Naive thymus-derived CD4-positive, alpha-beta T cell (primary cell): ENCODE measurements at places on chromosomes 7 and 10. TPM values are rescaled to one million over a fixed set of nuclear protein-coding genes. Genes with fewer than 3 reads are reported as not detected.

- no peak overlapping the region for H3K27ac ChIP-seq
- H3K4me3 ChIP-seq = no peak overlapping the region
- no peaks in the 10 kb centered on the region for H3K4me1 ChIP-seq
- no peaks in the 10 kb centered on the region for H3K27me3 ChIP-seq
These were observed 52.5 kb downstream of the SLC25A13 start for GRCh38 chr7:96269246-96269994.

Gene ICA1
- total RNA-seq = 0.74 and 3.3 TPM in 2 replicates

Gene CPA2
- not detected in 2 replicates for total RNA-seq

DNA sequence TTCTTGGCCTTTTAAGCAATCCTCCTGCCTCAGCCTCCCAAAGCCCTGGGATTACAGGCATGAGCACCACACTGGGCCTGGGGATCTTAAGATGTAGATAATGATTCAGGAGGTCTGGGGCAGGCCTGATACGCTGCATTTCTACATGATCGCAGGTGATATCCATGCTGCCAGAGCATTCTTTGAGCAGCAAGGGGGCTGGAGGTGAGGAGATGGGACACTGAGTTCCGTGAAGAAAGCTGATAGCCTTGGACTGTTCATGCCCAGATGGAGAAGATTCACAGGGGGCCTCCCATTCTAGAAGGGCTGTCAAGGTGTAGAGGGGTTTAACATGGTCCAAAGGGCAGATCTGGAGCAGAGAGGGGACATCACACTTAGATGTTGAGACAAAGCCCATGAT is 480.3 kb downstream of the RPS24 start:
- DNase-seq = no peak
- no peaks in the 10 kb centered on the region for H3K27me3 ChIP-seq
- no peaks in the 10 kb centered on the region for H3K4me1 ChIP-seq
- H3K36me3 ChIP-seq = no peaks in the 10 kb centered on the region
- no peak overlapping the region for H3K27ac ChIP-seq

DNA sequence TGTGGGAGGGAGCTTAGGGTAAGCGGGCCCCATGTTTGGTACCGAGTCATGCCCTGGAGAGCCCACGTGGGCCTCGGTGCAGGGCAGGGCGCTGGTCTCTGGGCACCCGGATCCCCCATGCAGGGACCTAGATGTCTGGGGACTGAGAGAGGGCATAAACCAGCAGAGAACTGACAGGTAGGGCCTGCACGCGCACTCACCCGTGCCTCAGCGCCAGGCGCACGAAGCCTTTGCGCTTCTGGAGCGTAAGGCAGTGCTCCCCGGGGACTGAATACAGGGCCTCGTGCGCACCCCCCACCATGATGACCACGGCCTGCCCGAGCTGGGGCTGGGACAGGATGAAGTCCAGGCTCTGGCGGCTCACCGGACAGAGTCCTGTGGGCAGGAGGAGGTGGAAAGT is 2.8 kb downstream of the MOGAT3 start:
- DNase-seq = no peak
- no peak overlapping the region for H3K4me3 ChIP-seq
- H3K27ac ChIP-seq = no peak overlapping the region
- H3K4me1 ChIP-seq = no peaks in the 10 kb centered on the region
- H3K36me3 ChIP-seq = no peaks in the 10 kb centered on the region
- H3K27me3 ChIP-seq = peaks cover 7% of the 10 kb centered on the region

- no peaks in the 10 kb centered on the region for H3K36me3 ChIP-seq
- H3K4me1 ChIP-seq = no peaks in the 10 kb centered on the region
- no peak for DNase-seq
- H3K27ac ChIP-seq = no peak overlapping the region
These were observed 109.6 kb upstream of the MTPN start for GRCh38 chr7:136086712-136087111.

Gene NODAL
- not detected for total RNA-seq

DNA sequence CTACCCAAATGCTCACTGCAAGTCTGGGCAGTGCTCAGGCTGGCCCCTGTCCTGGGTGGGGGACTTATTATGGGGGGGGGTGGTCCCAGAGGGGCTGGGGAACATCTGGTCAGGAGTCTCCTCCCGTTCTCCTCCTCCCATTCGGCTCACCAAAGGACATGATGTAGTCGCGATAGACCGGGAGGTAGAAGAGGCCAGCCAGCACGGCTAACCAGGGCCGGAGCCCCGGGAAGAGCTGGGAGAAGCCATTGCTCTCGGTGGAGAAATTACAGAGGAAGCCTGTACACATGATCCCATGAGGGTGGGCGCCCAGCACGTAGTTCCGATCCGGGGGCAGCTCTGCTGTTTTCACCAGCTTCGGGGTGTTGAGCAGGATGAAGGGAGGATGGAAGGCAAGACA is 2.4 kb downstream of the MOGAT3 start:
- no peak overlapping the region for H3K27ac ChIP-seq
- no peak overlapping the region for H3K4me3 ChIP-seq
- H3K27me3 ChIP-seq = peaks cover 7% of the 10 kb centered on the region
- no peaks in the 10 kb centered on the region for H3K36me3 ChIP-seq
- peaks cover under 1% of the 10 kb centered on the region for H3K4me1 ChIP-seq
- DNase-seq = no peak

Gene CTNNA3
- total RNA-seq = 0.43 TPM

GRCh38 chr10:55266797-55267196 is 465.8 kb upstream of the PCDH15 start:
- no peaks in the 10 kb centered on the region for H3K4me1 ChIP-seq
- H3K36me3 ChIP-seq = no peaks in the 10 kb centered on the region
- no peak overlapping the region for H3K4me3 ChIP-seq
- H3K27ac ChIP-seq = no peak overlapping the region

Gene CSGALNACT2
- total RNA-seq = 46.6 and 47.3 TPM in 2 replicates

Gene KCND2
- total RNA-seq = not detected in 2 replicates

DNA sequence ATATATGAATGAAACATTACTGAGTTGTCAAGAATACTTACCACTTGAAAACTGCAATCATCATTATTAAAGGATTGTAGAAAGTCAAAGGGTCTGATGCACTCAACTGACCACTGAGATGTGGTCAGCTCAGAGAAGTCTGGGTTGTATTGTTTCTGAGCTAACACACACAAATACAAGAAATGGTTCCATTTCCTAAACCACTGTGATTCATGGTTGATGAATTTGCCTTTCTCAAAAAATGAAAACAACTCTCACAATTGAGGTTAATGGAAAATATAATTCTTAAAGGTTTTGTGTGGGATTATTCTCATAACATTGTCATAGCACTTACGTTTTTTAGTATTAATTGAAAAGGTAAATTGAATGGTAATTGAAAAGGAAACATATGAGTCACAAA is 45.6 kb upstream of the TAS2R16 start:
- no peaks in the 10 kb centered on the region for H3K4me1 ChIP-seq
- DNase-seq = no peak
- no peak overlapping the region for H3K4me3 ChIP-seq
- H3K27me3 ChIP-seq = no peaks in the 10 kb centered on the region

DNA sequence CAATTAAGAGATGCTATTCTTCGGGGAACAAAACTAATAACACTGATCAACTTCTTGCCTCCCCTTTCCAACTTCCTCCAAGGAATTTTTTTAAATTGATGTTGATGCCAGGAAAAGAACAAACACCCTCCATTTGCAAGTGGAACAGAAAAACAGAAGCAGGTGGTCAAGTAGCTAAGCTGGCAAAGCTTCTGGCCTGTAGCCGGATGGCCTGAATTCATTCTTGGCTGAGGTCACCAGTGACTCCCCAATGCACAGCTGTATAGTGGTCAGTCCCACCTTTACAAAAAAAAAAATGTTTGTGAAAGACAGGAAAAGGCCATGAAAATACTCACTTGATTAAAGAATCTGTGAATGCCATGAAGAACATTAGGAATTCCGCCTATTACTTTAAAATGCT is 39.1 kb downstream of the DOCK4 start:
- H3K4me1 ChIP-seq = no peaks in the 10 kb centered on the region
- no peaks in the 10 kb centered on the region for H3K36me3 ChIP-seq
- no peak overlapping the region for H3K4me3 ChIP-seq
- H3K27ac ChIP-seq = no peak overlapping the region
- DNase-seq = no peak

DNA sequence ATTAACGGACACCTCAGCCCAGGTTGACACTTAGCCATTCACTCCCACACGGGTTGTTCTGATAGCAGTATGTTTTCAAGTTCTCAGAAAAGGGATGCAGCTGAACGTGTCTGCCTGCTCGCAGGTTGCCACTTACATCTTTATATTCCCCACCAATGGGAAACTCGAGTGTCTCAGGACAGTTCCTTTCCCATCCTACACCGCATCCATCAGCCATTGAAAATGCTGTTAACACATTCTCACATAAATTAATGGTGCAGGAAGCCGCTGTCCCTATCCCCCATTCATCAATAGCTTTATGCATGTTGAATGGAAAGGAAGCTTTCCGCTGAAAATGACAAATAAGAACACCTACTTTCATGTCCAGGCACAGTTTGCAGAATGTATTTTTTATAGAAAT is 1.7 kb upstream of the FGFR2 start:
- no peaks in the 10 kb centered on the region for H3K36me3 ChIP-seq
- no peaks in the 10 kb centered on the region for H3K27me3 ChIP-seq
- no peaks in the 10 kb centered on the region for H3K4me1 ChIP-seq
- H3K4me3 ChIP-seq = no peak overlapping the region

- no peaks in the 10 kb centered on the region for H3K4me1 ChIP-seq
- H3K27me3 ChIP-seq = no peaks in the 10 kb centered on the region
- H3K4me3 ChIP-seq = no peak overlapping the region
- no peak overlapping the region for H3K27ac ChIP-seq
- H3K36me3 ChIP-seq = no peaks in the 10 kb centered on the region
These were observed 133.9 kb upstream of the NUPR2 start for GRCh38 chr7:56250135-56250534.

- no peaks in the 10 kb centered on the region for H3K4me1 ChIP-seq
- no peaks in the 10 kb centered on the region for H3K27me3 ChIP-seq
- no peak for DNase-seq
- H3K27ac ChIP-seq = no peak overlapping the region
- no peak overlapping the region for H3K4me3 ChIP-seq
These were observed 403.2 kb upstream of the MGMT start for GRCh38 chr10:129063877-129064276.

DNA sequence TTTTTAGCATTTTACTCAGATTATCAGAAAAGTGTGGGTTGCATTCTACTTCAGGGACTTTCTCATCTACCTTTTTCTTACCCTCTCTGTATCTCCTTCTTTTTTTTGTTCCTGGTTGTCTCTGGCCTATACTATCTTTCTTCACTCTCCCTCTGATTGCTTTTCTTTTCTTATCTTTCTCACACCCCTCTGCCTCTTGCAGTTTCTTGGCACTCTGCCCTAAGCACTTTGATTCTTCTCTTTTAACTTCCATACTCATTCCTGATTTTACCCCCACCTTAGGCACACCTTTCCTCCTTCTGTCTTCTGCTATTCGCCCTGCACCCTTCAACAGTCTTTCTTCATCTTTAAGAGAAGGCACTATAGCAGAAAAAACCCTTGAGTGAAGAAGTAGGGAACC is 92.8 kb upstream of the HPS1 start:
- H3K36me3 ChIP-seq = no peaks in the 10 kb centered on the region
- no peak overlapping the region for H3K4me3 ChIP-seq
- no peak for DNase-seq
- H3K27ac ChIP-seq = no peak overlapping the region
- no peaks in the 10 kb centered on the region for H3K27me3 ChIP-seq

DNA sequence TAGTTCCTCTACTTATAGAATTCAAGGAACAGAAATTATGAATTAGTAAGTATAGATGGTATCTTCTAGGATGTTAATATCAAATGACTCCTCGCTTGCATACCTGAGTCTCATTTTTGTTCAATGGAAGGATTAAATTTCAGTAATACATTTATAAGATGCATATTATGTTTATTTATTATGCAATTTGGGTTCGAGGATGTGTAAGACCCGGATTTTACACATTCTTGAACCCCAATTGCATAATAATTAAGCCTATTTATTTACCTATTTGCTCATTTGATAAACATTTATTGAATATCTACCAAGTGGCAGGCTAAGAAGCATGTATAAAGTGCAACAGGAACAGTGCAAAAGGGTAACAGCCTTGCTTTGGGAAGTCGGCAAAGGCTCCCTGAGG is 52.6 kb downstream of the ICA1 start:
- no peaks in the 10 kb centered on the region for H3K4me1 ChIP-seq
- no peak overlapping the region for H3K27ac ChIP-seq
- no peaks in the 10 kb centered on the region for H3K36me3 ChIP-seq
- H3K4me3 ChIP-seq = no peak overlapping the region

DNA sequence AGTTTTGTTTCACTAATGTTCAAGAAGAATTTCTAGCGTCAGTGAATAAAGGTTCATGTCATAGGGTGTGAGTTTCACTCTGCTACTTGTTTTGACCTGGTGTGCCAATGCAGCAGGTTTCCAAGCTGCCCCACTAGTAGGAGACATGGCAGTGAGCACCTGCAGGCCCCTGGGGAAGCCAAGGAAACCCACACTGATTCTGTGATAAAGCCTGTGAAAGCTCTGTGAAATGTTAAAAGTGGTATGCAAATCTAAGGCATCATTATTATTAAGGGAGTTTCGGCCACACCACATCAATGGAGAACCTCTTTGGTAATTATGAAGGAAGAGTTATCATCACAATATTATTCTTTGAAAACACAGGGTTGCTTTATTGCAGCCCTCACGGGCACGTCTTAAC is 46.4 kb downstream of the ABCB5 start:
- H3K4me3 ChIP-seq = no peak overlapping the region
- H3K4me1 ChIP-seq = no peaks in the 10 kb centered on the region
- no peaks in the 10 kb centered on the region for H3K27me3 ChIP-seq
- no peak for DNase-seq
- H3K27ac ChIP-seq = no peak overlapping the region

DNA sequence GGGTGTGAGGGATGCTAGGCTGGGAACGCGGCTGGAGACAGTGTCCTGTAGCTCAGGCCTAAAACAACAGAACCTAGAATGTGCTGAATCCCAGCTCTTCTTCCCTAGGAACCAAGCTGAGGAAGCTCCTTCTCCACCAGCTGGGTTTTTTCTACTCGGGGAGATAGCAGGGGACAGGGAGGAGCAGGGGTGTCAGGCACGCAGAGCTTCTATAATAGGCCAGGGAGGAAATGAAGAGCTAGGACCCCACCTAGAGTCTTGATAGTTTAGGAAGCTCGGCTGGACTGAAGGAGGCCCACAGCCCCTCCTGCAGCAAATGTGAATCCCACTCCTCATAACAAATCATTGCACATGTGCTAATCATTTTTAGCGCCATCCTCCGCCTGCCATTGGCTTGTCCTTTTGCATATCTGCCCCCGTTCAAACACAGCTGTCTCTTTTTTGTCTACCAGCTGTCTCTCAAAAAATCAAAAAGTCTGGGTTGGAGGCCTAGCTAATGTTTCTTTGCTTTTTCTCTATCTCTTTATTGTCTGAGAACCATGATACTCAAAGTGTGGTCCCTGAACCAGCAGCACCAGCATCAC is 24.1 kb upstream of the FAM180A start:
- no peak overlapping the region for H3K4me3 ChIP-seq
- H3K36me3 ChIP-seq = no peaks in the 10 kb centered on the region
- H3K4me1 ChIP-seq = no peaks in the 10 kb centered on the region
- DNase-seq = no peak
- no peaks in the 10 kb centered on the region for H3K27me3 ChIP-seq

- H3K36me3 ChIP-seq = no peaks in the 10 kb centered on the region
- no peak for DNase-seq
- H3K27ac ChIP-seq = no peak overlapping the region
- no peaks in the 10 kb centered on the region for H3K27me3 ChIP-seq
- H3K4me3 ChIP-seq = no peak overlapping the region
- no peaks in the 10 kb centered on the region for H3K4me1 ChIP-seq
These were observed 58.7 kb downstream of the ARHGAP21 start for GRCh38 chr10:24664991-24665390.
